ENCODE measurements at places on chromosomes 5 and 9.
A peak's percentile ranks its signal among the peaks of the same experiment; 100 is the strongest.

- peak; percentile 98 for DNase-seq
Observed at GRCh38 chr5:178940569-178941360, at the start of gene ZNF454. ZNF454 (plus strand) TSS chr5:178941198; CDS start chr5:178942792, 1,594 bp downstream.

DNA sequence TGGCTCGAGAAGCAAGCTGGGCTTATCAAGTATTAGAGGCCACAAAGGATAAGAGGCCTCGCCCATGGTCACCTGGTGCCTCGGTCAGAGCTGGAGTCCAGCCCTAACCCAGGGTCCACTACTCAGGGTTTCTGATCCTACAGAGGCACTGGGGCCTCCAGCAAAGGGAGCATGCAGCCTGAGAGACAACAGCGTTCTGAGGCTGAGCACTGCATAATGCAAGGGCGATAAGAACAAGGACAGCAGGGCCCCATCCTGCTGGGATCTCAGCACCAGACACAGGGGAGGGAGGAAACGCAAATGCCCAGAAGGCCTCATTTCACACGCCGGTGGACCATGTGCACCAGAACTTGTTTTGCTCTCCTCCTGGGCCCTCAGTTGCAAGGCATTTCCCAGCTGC is 63.0 kb downstream of the C5orf15 start:
- no peak for DNase-seq

GRCh38 chr5:172666251-172666650 is 25.2 kb downstream of the NEURL1B start:
- no peak for DNase-seq

- DNase-seq: no peak
Observed at GRCh38 chr9:98375138-98375726, 119.8 kb upstream of the TBC1D2 start.

GRCh38 chr5:77935506-77936364 is 159.6 kb upstream of the TBCA start:
- no peak for DNase-seq

DNA sequence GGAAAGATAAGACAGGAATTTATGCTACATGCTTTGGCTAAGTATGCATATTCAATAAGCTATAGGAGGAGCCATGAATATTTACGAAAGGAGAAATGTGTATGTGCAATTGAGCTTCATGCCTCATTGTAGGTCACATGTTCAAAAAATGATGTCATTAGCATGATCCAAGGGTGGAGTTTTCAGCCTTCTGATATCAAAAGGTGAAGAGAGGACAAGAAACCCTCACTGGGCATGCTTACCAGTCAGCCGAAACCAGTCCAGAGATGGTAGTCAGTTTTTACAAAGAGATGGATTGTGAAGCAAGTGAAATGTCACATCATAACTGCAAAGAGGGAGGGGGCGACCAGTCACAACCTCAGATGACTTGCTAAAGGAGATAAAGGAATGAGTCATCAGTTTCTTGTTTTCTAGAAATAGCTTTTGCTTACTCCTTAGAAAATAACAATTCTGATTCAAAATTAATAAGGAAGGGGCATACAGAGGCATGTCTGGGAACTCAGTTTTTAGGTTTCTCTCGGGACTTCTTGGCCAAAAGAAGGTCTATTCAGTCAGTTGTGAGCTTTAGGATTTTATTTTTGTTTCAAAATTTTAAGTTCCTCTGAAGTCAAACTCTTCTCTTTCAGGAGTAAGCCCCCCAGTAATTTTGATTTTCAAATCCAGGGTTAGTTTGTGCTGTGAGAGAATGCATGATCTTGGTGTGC is 1067.8 kb upstream of the EDIL3 start:
- no peak for DNase-seq

DNA sequence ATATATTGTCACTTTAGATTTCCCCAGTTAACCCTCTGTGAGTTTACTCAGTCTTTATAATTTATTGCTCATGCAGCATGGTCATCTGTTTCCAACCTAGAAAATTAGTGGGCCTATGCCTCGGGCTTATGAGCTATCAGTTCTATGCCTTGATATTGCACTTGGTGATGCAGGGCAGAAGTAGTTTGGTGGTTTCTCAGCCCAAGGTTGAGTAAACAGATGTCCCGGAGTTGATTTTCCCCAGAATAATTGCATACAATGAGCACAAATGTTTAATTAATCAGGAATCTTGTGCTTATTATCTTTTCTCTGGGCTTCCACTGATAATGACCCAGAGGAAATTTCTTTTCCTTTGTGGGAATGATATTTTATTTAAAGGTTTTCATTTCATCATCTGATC is 474.0 kb downstream of the CCDC171 start:
- DNase-seq: no peak

GRCh38 chr5:143226872-143227271 is 176.6 kb downstream of the NR3C1 start:
- no peak for DNase-seq
